ENCODE measurements at places on chromosomes 3 and 15.

DNA sequence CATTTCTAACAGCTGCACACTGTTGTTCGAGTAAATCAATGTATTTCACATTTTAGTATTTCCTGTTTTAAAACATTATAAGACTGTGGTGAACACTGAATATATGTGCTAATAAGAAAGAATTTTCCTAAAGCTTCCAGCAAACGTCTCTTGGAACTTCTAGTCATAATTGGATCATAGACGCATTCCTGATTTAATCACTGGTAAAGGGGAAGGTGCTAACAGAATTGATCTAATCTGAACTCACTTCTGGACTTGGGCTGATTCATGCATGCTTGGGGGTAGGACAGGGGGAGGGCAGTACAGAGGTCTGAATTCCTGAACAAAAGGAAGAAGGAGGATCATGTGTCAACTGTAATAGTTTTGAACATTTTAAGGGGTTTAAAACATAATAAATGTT lies 7.3 kb upstream of the LEKR1 start:
- DNase-seq = no peak

- DNase-seq = peak; percentile 81
Observed at GRCh38 chr3:61627768-61628185, 66.4 kb downstream of the PTPRG start.

DNA sequence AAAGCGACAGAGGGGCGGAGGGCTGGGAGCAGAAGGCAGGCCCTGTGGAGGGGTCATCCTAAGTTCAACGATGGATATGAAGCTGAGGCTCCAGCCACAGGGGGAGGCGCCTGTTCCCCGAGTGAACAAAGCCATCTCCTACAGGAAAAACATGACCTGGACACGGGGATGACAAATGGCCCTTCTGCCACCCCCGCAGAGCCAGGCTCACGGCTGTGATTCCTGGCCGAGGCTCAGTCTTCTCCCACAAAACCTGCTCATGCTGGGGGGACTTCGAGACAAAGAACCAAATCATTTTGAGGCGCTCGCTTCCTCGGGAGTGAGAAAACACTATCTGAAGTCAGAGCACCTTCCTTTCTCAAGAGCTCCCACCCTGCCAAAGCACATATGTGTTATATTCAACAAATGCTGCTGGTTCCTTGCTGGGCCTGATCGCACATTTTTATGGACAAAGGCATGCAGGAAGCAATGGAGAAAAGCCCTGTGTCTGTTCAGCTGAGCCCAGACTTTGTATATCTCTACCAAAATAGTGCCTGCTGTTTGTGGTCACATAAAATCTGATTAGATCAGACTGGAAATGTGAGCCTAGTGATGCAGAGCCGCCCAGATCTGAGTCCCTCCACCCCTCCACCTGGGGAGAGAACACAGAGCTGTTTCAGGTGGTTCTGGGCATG lies 5.6 kb downstream of the RBP1 start:
- DNase-seq = no peak

DNA sequence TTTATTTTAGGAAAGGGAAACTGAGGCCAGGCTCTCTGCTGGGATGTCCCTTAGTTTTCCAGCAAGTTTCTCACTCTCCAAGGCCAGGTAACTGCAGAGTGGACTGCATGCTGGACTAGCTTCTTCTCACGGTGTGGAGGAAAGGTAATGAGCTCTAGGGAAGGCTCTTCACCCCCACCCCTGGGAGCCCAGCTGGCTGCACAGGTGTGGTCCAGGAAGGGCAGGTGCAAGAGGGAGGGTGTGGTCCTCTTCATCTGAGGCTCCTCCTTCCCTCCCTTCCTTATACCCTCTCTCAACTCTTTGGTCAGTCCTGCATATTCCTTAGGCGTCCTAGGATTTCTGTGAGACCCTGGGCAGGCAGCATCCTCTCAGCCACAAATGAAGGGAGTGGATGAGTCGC lies 33.9 kb downstream of the RNU5B-1 start:
- DNase-seq = no peak

GRCh38 chr3:69191516-69191915 lies 69.1 kb upstream of the LMOD3 start:
- DNase-seq = no peak

GRCh38 chr15:24633082-24633481 lies 42.5 kb upstream of the NPAP1 start:
- DNase-seq = no peak

DNA sequence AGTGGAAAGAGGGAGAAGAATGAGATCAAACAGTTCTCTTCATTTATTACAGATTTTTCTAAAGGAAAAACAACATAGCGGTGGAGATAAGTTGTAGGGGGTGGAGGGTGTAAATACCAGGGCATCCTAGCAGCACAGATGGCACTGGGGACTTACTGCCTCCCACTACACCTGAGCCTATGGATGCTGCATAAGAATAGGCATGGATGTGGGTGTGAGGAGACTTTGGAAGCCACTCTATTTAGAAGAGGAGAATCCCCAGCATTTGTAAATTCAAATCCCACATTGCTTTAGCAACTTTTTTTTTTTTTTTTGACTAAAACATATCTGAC lies 27.4 kb upstream of the IL1RAP start:
- DNase-seq = no peak

DNA sequence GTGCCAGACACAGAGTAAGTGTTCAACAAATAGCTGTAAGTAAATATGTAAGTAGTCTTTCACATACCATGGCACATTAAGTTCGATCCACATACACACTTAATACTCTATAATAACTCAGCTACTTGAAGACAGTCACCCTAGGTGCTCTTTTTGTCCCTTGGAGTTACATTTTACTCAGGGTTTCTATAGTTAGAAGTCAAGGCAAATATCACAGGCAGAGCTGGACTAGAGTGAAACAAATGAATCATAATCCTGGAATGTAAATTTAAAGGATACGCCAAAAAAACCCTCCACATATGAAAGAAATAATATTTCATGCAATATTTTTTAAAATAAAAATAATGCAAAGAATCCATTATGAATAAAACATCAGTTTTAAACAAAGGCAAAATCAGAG lies 461.8 kb downstream of the MAGI1 start:
- no peak for DNase-seq

GRCh38 chr3:109152320-109152719 lies 15.8 kb downstream of the C3orf85 start:
- DNase-seq = no peak

GRCh38 chr3:109241459-109242186 lies 74.7 kb downstream of the DPPA2 start:
- no peak for DNase-seq
